Effector memory CD4-positive, alpha-beta T cell (primary cell): ENCODE measurements at places on chromosomes 3 and 15.

- no peak for DNase-seq
Measured at GRCh38 chr15:63018639-63019038, 23.9 kb upstream of the TPM1 start.

DNA sequence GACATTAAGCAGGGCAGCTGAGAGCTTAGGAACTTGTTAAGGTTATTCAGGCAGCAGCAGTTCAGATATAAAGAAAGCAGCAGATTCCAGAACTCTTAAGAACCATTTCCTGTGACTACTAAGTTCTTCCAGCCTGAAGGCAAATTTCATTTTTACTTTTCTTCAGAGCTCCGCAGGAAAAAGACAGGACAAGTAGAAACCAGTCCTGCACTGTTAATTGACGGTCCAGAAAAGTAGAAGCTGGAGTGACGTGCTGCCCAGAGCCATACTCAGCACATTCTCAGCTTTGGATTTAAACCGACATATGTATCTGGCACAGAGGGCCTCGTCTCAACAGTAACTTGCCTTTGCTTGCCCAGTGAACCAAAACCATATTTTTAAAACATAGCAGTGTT lies 219.4 kb upstream of the STRIT1 start:
- no peak for DNase-seq

DNA sequence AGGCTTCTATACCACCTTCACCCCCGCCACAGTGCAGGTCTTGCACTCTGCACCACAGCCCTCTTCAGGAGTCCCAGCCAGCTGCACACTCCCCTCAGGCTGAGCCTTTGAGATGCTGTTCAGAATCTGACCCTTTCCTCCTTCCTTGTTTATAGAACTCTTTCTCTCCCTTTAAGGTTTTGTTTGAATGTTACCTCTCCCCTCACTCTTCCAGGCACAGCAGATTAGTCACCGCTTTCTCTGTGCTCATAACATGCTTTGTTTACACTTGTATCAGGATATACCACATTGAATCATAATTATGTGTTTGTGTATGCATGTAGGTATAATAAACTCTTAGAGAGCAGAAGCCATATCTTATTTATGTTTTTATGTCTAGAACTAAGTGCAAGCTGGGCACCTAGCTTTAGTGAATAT lies 168.4 kb upstream of the BCL6 start:
- no peak for DNase-seq

DNA sequence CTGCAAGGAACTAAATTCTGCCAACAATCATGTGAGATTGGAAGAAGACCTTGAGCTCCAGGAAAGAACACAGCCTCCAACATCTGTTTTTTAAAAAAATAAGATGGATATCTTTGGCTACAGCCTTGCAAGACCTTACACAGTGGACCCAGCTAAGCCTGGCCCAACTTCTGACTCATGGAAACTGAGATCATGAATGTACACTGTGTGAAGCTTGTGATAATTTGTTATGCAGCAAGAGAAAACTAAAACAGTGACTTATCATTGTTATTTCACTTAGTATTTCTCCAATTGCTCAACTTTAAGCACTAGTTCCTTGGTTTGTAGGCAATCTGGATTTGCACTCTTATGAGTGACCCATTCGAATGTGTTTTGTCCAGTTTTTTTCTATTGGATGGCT lies 29.3 kb downstream of the SHQ1 start:
- no peak for DNase-seq

DNA sequence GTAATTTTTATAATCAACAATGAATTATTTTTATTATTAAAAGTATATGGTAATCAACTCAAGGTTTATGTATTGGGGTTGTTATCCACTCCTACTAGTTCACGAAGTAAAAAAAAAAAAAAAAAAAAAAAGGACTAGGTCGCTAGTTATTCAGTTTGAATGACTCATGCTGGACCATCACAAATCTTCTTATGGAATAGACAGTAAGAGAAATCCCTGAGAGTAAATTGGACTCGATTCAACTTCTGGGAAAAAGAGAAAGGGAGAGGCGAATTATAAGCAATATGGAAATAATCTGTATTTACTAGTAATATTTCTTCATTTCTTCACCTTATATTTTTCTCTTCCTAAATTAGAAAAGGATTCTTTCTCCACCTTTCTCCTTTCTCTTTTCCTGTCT lies 2.0 kb downstream of the MYEF2 start:
- DNase-seq = no peak

GRCh38 chr3:184338511-184338945 lies 1.1 kb downstream of the FAM131A start:
- DNase-seq = no peak

DNA sequence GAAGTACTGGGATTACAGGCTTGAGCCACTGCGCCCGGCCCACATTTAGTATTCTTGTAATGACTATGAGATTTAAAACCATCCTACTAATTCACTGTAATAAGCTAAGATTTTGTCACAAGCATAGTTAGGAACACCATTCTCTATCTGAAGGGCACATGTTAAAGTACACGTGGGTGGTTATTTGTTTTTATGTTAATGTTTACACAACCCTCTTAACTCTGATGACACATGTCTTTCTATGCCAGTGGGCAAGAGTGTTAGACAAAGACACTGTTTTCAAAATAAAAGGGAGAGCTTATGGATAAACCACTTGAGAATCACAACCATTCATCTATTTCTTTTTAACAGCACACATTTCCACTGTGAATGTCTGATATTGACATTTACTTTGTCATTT lies 537.6 kb upstream of the IL12A start:
- no peak for DNase-seq
